Activated T-cell treated with anti-CD3 and anti-CD28 coated beads for 4 hours (primary cell): ENCODE measurements at places on chromosomes 11 and 22.

DNA sequence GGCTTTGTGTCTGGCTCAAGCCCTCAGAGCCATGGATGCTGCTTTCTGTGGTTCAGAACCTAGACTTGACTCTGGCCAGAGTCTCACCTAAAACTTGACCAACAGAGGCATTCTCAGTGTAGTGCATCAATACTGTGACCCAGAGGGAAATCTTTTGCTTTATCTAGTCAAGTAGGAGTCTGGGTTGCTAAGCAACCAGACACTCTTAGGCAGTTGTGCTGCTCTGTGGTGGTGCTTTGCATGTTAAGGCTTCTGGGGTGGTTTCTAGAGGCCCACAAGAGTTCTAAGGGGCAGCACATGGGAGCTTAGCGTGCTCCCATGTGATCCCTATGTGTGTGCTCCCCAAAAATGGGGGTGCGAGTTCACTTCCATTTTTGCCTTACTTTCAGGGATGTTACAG lies 224.6 kb upstream of the PLET1 start:
- no peak for DNase-seq

DNA sequence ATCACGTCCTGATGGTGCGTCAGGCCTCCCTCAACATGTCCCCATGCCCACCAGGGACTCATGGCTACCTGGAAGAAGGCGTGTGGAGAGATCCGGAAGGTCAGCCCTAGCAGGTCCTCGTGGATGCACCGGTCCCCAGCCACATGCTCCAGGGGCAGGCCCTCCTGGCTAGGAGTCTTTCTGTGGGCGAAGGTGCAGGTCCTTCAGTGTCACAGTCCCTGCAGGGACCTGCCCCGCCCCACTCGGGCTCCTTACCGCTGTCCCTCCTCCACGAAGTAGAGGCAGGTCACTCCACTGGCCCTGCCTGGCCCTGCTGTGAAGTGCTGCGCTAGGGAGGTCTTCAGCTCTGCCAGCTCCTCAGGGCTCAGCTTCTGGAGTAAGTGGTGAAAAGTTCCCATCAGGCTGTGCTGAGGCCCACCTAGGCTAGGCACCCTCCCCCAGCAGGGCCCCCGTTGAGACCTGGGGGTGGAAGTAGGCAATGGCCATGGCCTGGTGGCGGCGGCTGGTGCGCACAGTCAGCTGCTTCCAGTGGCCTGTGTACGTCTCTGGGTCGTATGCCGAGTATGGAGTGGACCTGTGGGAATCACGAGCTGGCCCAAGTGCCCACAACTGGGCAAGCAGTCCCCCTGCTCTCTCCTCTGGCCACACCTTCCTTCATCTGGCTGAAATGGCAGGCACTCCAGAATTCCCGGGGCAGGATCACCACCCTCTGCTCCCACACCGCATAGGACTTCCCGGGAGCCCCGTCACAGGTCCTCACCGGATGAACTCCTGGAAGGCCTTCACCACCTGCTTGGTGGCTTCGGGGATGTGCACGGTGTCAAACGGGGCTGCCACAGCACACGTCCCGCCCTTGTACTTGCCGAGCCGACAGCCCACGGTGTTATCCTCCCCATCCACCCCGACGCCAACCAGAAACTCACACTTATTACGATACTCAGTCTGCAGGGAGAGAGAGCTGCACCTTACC lies 1.1 kb upstream of the RANBP1 start:
- DNase-seq: no peak

DNA sequence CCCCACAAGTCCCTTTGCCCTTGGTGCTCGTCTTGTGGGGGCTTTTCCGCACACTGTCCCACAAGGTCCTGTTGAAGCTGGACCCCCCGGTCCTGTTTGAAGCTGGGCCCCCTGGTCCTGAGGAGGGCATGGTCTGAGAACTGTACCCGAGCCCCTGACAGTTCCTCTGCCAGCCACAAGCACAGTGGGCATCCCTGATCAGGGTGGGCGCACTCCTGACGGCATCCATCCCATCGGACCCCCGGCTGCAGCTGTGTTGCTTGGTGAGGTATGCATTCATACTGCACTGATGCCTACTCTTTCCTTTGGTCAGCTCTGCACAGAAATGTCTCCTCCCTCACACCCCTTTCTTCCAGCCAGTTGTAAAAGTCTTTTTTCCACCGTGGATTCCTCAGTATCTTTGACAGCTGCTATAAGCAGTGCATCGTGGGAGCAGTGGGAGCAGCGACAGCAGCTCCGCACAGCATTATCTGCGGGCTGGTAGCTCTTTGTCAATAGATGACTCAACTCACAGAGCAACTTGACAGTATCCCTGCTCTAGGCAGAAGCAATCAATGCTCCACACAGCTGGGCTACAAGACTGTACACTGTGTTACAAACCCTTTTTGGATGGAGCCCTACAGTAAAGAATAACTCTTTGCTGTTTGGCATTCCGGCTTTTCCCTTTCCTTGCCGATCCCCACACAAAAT lies 1030.8 kb upstream of the CCDC90B start:
- DNase-seq: no peak

- DNase-seq: no peak
Observed at GRCh38 chr22:35611200-35611890, 5.8 kb downstream of the MB start.

GRCh38 chr11:27231530-27231929 lies 131.5 kb downstream of the CCDC34 start:
- DNase-seq: no peak
